ENCODE measurements at places on chromosomes 16 and 17.
A peak's percentile ranks its signal among the peaks of the same experiment; 100 is the strongest.

DNA sequence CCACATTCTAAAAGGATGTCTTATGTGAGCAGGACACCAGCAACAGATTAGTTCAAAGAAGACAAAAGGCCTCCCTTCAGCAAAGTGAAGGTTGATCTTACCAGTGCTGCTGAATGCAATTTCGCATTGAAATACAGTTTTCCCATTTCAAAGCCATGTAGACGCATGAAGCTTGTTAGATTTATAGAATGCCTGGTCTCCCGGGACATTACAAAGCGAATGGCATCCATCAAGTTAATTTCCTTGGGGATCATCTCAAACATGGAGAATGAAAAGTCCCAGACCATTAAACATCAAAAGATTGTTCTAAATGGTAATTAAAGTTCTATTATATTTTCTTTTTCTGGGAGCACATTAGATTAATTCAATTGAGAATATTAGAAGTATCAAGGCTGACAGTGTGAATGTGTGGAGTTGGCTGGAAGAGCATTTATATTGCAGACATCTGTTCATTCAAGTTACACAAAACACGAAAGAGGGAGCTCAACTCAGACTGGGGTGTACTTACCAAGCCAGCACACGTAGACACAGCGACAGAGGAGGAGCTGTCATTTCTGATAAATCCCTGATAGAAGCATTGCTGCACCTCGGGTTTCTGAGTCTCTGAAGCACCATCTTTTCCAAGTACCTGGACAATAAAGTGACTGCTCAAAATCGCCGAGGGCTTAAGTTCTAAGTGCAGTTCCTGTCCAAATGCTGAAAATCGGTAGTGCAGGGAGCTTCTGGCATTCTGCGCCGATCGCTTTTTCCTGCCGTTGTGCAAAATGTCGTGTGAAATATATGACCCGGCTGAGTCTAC lies 3.8 kb downstream of the ADAMTS18 start:
- no peak for DNase-seq

DNA sequence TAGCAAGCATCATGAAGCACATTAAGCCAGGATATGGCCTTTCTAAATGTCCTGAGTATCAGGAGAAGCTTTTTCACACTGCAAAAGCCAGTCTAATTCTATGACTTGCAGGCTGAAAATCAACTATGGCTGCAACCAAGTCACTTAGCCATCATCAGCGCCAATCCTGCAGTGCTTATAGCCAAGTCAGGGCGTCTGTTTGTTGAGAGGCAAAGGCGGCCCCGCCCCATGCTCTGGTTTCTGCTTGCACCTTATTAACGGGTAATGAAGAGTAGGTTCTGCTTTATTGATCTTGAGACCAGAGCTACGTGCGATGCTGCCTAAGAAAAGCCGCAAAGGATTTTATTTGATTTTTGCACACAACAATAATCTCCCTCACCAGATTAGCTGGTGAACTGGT lies 88.4 kb downstream of the CDH13 start:
- DNase-seq: no peak

DNA sequence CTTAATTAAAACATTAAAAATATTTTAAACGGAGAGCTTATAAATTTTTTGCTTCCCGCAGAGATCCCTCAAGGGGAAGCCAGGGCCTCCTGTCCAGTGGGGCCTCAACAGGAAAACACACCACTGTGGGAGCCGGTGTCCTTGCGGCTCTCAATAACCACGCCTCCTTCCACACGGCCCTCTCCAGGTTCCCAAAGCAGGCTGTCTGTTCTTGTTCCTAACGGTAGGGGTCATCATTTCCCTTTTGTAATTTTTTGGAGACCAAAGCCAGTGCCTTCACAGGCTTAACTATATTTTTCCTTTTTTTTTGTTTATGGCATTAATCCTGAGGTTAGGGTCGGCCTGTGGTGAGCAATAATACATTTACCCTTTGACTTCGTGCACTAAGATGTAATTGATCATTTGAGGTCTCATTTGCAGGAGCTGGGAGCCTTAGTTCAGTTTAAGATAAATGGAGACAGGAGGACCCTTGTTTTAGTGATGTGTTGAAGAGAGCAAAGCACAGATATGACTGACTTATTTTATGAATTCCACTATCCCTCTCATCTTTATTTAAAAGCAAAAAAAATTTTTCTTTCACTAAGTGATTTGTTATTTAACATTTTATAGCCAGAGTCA lies 77.5 kb upstream of the N4BP1 start:
- peak; percentile 70 for DNase-seq

DNA sequence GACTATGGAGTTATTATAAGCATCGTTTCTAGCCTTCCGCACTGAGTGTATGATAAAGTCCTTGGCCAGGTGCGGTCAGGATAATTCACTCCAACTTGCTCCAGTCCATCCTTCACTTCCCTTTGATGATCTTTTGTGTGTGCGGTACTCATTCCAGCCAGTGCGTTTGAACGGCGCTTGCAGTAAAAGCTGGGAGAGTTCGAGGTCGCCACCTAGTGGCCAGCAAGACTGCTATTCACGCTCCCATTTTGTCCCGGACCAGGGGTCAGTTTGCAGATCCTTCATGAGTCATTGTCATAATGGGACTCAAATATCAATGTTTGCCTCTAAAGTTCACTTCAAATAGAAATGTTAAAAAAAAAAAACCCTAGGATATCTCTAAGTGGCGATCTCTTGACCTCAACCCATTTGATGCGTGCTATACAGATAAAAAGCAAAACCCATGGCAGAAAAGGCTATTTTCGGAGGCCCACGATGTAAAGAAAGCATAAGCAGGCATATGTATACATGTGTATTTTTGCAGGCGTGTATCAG lies 417.1 kb downstream of the TMEM114 start:
- peak; percentile 83 for DNase-seq

- DNase-seq: no peak
These were observed 20.1 kb upstream of the CYLD start for GRCh38 chr16:50721549-50722404.

GRCh38 chr17:46782250-46782953 lies 36.1 kb downstream of the WNT3 start:
- DNase-seq: no peak

DNA sequence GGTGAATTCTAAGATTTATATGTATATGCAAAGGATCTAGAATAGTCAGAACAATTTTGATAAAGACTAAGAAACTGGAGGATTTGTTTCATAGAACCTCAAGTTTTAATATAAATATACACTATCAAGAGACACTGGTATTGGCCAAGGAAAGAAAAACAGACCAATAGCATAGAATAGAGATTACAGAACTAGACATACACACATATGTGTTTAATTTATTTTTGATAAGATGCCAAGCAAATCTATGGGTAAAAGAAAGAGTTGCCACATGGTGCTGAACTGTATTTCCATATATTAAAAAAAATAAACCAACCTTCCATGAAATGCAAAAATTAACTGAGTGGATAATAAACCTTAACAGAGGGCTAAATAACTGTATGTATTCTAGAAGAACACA lies 27.9 kb upstream of the LRRC37A3 start:
- no peak for DNase-seq

DNA sequence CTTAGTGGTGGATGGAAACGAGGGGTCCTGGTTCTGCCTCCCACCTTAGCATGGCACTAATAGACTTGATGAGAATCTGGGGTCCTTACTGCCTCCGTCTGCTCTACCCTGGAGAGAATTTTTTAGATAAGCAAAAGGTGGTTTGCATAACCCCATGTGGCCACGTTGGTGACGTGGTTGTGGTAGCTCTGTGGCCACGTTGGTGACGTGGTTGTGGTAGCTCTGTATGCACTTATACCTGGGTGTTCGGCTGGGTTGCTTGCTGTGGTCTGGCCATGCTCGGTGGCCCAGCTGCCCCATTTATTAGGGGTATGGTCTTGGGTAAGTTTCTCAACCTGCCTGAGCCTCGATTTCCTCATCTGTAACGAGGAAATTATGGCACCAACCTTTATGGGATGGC lies 13.0 kb downstream of the SPIRE2 start:
- no peak for DNase-seq

DNA sequence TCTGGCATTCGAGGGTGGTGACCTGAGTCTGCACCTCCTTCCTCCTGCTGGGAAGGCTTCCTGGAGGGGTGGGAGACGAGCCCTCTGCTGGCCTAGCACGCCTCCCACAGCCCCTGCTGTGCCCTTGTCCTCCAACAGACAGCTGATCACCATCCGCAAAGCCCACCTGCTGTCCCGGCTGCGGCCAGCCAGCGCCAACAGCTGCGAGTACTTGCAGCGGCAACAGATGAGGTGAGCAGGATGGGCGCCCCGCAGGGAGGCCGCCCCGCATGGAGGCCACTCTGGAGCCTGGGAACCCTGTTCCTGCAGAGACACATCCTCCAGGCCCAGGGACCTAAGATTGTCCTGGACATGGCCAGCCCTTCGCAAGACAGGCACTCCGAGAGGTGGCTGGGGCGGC lies 21.6 kb downstream of the UBALD1 start:
- DNase-seq: no peak

DNA sequence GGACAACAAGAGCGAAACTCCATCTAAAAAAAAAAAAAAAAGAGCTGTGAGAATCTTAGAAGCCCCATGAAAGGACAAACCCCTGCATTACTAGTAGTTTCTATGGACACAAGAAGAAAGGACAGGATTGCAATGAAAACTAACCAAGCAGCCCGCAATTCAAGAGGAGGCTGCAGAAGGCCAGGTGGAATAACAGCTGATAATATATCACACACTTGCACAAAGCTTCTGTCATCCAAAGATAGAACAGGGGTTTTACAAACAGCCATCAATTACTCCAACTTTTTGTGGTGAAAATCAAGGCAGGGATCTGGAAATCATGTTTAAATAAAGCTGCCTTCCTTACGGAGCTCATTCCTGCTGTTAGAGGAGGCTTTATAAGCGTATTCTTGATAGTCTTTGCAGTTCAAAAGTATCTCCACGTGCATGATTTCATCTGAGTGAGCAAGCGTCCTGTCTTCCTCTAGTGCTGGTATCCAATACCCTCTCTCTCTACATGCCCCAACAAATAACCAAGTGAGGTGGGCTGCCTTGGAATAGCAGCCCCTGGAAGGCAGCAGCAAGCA lies 23.1 kb upstream of the TMEM94 start:
- DNase-seq: no peak

DNA sequence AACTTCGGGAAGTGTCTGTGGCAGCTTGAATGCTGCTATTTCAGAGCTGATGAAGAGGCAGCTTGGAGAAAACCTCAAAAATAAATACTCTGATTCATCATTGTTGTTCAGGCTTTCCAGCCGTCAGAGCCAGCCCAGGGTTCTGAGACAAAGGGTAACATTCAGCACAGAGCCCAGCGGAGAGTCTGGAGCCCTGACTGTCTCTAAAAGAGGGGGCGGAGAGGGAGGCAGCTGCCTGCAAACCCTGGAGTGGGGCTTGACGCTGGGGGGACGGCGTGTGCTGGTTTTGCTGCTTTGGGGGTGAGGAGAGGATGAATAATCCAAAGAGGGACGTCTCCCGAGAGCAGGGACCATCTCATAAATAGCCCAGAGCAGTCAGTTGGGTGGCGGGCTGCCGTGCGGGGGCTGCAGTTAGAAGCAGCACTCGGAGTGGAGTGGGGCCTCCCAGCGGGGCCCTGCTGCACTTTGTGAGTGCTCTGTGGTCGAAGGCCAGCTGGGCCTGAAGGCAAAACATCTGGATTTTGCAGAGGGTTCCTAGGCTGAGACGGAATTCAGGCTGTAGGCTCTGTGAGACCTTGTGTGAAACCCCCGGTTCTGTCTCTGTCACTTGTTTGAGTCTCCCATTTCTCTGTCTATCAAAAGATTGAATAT lies 237.8 kb downstream of the PRKCA start:
- DNase-seq: peak; percentile 45

DNA sequence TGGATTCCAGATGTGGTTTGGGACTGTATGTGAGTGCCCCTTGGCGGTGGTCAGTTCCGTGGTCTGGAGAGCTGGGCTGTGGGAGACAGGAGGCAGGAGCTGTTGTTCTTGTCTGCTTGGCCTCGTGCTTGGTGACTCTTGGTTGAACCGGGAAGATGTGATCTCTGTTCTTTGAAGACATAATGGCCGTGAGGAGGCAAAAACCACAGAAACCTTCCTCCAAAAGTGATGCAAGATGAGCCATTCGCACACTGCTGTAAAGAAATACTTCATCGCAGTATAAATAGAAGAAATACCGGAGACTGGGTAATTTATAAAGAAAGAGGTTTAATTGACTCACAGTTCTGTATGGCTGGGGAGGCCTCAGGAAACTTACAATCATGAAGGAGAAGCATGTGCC lies 128.8 kb downstream of the RAP1GAP2 start:
- no peak for DNase-seq

DNA sequence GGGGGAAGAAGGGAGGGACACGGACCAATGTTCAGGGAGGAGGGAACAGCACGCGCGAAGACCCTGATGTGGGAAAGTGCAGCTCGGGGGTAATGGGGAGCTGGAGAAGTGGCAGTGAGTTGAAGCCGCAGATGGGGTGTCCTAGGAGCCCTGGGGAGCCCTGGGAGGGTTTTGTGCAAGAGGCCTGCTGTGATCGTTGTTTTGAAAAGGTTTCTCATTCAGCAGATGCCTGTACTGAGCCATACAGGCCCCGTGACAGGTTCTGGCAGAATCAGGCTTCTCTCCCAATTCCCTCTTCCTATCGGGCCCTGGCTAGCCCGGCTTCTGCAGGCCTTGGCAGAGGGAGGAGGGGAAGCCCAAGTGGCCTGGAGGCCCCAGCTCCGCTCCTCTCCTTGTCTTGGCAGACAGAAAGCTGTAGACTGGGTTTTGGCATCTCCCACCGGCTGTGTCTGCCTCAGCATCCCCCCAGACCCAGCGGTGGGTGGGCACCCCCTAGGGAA lies 38.4 kb upstream of the EMP2 start:
- no peak for DNase-seq

- DNase-seq: no peak
These were observed 18.2 kb downstream of the PAFAH1B1 start for GRCh38 chr17:2611627-2612026.

- peak; percentile 78 for DNase-seq
These were observed 39.4 kb upstream of the RAI1 start for GRCh38 chr17:17641621-17642409.

GRCh38 chr17:82565551-82565950 lies 46.0 kb downstream of the FOXK2 start:
- DNase-seq: no peak

DNA sequence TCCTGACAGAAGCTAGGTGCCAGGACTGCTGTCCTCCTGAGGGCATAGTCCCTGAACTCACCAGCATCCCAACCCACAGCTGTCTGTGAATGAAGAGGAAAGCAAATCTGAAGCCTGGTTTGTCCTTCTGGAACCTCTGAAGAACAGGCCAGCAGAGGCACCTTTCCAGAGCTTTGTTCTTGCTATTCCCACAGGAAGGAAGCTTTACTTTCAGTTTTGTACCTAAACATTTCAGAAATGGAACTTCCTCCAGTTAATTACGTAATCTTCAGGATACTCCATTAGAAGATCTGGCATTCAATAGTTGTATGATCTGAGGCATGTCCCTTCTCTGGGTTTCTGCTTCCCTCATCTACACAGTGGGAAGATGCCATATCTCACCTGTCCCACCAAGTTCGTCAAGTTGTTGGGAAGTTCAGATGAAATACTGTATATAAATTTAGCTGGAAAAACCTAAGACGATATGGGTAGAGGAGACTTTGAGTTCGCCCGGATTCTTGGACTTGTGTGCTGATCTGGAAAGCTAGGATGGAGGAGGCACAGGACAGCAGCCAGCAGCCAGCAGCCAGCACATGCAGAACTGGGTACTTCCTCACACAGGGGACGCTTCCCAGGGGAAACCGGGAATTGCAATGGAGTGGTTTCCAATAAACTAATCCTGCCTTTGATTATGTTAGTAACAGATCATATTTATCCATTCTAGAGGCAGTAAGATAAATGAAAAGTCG lies 22.4 kb downstream of the NXPH3 start:
- no peak for DNase-seq

- DNase-seq: no peak
These were observed 9.9 kb downstream of the TBC1D16 start for GRCh38 chr17:80025796-80026195.

GRCh38 chr16:48531011-48531962 lies 78.7 kb downstream of the N4BP1 start:
- DNase-seq: peak; percentile 53
